K562 (cell line): ENCODE measurements at places on chromosomes 11 and 22. TPM values are rescaled to one million over a fixed set of nuclear protein-coding genes. Genes with fewer than 3 reads are reported as not detected.

MUC2 gene
- 0.18 and 0.38 TPM in 2 replicates for total RNA-seq

DLG2 gene
- 1.2 and 1.6 TPM in 2 replicates for total RNA-seq

THY1 gene
- 0.20 and 0.40 TPM in 2 replicates for total RNA-seq

ARHGAP8 gene
- 1.5 and 2.2 TPM in 2 replicates for total RNA-seq

OR4C11 gene
- total RNA-seq: not detected in 2 replicates

- DNase-seq: peak; percentile 96
Observed at GRCh38 chr11:64204464-64204989, 2.0 kb upstream of the FERMT3 start.

DNA sequence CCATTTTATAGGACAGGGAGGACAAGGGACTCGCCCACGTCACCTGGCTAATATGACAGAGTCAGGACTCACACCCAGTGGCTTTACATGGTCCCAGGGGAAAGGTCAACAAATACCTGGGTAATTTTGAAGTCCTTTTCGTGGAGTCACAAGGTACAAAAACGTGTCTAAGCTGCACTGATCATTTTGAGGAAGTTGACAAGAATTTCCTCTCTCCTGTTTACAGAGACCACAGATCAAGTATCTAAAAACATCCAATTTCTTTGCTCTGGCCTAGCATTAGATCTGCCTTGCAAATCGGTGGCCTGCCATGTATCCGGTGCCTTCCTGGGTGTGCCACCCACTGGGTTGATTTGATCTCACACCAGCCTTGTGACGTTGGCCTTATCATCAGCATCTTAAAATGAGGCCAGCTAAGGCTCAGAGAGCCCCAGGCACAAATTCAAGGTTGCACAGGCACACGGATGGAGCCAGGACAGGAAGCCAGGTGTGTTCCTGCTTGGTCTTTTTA, 17.6 kb downstream of the GDPD5 start:
- DNase-seq: no peak

- DNase-seq: no peak
Observed at GRCh38 chr11:134278356-134278755, 2.2 kb downstream of the GLB1L3 start.

- no peak for DNase-seq
Observed at GRCh38 chr11:134120143-134120850, 51.4 kb downstream of the JAM3 start.

DNA sequence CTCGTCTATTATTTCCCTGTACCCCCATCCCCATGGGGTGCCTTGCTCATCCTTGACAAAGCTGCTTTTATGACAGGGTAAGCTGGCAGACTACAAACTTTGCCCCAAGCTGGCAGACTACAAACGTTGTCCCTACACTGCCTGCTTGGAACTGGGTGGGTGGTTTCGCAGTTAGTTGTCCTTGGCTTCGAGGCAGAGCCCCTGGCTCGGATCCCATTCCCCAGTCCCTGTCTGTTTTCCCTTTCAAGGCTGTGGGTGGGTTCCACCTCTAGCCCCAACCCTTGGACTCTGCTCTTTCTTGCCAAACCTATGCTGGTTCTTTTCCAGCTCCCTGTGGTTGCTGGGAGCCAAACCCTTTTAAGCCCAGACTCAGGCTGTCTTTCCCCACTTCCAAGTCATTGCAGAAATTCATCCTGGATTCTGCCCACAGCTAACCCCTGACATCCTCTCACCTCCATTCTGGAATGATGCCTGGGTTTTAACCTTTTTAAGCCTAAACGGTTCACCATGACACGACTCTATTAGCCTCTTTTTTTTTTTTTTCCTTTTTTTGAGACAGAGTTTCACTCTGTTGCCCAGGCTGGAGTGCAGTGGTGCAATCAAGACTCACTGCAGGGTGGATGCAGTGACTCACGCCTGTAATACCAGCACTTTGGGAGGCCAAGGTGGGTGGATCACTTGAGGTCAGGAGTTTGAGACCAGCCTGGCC, 9.2 kb upstream of the RBM14 start:
- no peak for DNase-seq

DNA sequence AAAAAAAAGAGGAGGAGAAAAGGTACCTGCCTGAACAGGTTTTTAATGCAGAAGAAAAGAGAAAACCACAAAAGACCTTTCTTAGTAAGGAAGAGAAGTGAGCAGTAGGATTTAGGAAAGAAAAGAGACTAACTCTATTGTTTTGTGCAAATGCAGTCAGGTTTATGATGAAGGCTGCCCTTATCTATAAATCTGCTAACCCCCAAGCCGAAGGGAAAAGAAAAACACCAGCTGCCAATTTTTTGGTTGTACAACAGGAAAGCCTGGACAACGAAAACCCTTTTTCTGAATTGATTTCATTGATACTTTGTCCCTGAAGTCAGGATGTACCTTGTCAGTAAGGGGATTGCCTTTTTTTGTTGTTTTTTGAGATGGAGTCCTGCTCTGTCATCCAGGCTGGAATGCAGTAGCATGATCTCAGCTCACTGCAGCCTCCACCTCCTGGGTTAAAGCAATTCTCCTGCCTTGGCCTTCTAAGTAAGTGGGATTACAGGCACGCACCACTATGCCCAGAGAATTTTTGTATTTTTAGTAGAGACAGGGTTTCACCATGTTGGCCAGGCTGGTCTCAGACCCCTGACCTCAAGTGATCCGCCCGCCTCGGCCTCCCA, 21.2 kb downstream of the POLD4 start:
- DNase-seq: no peak

GRCh38 chr11:30855383-30856006, 269.3 kb upstream of the MPPED2 start:
- no peak for DNase-seq

GRCh38 chr11:57353446-57353845, 15.3 kb downstream of the P2RX3 start:
- DNase-seq: no peak

DNA sequence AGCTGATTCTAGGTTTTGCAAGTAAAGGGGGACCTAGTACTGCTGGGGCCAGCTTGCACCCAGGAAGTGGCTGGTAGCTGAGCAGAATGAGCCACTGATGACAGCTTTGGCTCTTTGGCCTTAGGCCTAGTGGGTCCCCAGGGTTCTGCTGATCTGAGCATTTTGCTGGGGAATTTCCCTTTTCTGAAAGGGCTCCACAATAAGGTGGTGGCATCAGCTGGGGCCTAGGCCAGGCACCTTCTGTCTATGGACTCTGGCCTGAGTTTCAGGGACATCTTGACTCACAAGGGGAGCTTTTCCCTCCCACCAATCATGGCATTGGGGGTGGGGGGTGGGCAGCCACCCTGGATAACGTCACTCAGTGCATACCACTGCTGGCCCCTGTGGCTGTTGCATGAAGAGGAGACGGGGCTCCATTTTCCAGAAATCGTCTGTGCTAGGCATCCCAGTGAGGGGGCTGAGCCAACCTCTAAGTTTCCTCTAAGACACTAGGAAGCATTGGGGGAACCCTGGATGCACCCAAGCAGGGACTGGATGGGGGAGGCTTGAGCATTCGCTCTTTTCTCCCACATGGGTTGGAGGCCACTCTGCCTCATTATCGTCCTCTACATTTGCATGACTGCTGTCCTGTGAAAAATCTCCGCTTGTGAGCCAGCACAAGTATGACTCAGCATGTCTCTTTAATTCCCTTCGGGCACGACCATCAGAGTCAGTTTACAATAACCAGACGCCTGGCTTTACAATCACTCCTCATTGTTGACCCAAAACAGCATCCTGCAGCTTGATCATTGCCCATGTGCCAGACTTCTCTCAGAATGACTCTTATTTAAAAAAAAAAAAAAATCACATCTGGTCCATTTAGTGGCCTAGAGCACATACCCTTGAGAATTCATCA, 145.0 kb upstream of the THY1 start:
- DNase-seq: no peak

DNA sequence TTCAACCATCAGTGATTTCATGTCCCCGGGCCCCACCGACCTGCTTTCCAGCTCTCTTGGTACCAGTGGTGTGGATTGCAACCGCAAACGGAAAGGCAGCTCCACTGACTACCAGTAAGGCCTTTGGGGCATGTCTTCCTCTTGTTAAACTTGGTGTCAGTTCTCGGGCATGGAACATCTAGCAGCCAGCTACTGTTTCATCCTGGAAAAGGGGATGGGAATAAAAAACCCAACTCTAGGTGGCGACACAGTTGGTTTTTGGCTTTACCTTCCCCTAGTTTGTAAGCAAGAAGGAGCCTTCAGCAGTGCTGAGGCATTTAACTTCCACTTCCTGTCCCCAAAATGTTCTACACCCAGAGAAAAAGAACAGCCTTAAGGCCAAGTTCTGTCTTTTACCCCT, 76.7 kb downstream of the BMAL1 start:
- DNase-seq: peak; percentile 25

- DNase-seq: no peak
Observed at GRCh38 chr11:15217416-15217815, 102.7 kb downstream of the INSC start.

- no peak for DNase-seq
Observed at GRCh38 chr22:17982572-17983141, 41.7 kb downstream of the MICAL3 start.

GRCh38 chr22:24772493-24773220, 1.9 kb downstream of the PIWIL3 start:
- peak; percentile 42 for DNase-seq

GRCh38 chr11:94060401-94060800, 39.2 kb downstream of the HEPHL1 start:
- DNase-seq: no peak
